CD4-positive, alpha-beta T cell treated with Interleukin-6 at 100 ng/mL for 8 hours (primary cell): ENCODE measurements at places on chromosomes 3 and 15.
A peak's percentile ranks its signal among the peaks of the same experiment; 100 is the strongest.

- no peak for DNase-seq
Observed at GRCh38 chr3:138724443-138724842, 110.3 kb downstream of the PIK3CB start.

DNA sequence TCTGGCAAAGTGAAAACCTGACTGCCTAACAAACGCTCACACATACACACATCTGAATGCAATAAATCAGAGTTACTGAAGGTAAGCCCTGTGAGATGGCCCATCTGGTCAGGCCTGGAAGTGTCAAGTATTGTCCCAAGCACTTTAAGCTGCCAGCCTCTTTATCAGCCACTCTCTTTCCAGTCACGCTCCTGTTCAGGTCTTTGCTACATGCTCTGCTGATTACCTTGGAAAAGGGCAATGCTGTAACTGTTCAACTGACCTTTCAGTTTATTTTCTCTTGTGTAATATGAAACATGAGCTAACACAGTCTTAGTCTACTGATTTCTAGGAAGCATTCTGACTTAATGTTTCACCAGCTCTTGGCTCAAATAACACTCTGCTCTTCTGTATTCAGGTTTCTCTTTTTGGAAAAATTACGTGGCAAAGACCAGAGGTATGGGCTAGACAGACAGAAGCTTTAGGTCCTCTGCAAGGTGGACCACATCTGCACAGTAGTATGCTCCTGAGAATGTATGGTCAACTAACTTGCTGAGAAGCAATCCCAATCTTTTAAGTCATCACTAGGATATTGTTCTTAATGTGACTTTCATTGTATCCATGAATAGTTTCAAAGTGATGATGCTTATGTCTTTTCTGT lies 44.5 kb downstream of the GBE1 start:
- DNase-seq = no peak

DNA sequence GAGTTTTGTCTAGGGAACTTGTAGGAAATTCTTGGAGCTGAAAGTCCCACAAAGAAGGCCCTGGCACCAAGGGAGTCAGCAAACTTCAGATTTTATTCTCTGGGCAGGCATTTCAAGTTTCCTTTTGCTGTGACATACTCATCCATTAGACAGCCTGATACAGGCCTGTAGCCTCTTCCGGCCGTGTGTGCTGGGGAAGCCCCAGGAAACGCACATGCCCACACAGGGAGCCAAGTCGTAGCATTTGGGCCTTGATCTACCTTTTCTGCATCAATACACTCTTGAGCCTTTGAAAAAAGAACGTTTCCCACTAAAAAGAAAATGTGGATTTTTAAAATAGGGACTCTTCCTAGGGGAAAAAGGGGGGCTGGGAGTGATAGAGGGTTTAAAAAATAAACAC lies 15.0 kb downstream of the TIGIT start:
- peak; percentile 75 for DNase-seq

- no peak for DNase-seq
Observed at GRCh38 chr15:87686339-87686738, 570.2 kb downstream of the NTRK3 start.

- no peak for DNase-seq
Observed at GRCh38 chr3:148940983-148941382, 50.4 kb upstream of the GYG1 start.

DNA sequence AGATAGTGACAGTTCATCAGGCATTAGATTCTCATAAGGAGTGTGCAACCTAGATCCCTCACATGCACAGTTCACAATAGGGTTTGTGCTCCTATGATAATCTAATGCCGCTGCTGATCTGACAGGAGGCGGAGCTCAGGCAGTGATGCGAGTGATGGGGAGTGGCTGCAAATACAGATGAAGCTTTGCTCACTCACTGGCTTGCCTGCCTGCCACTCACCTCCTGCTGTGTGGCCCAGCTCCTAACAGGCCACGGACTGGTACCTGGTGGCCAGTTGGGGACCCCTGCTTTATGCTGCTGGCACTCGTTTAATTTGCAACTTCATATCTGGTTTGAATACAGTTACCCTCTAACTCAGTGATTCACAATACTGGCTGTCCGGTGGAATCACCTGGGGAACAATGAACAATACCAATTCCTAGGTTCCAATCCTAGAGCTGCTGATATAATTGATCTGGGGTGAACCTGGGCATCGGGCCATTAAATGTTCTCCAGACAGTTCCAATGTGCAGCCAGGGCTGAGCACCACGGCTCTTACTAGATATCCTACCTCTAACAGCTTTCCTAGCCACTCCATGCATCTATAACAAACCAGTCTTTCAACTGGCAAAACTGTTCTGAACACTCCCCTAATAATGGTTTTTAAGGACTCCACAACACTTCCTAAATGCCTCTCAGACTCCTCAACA lies 131.4 kb downstream of the ATP1B3 start:
- no peak for DNase-seq

- DNase-seq = no peak
Observed at GRCh38 chr15:29601811-29602210, 220.5 kb downstream of the TJP1 start.

DNA sequence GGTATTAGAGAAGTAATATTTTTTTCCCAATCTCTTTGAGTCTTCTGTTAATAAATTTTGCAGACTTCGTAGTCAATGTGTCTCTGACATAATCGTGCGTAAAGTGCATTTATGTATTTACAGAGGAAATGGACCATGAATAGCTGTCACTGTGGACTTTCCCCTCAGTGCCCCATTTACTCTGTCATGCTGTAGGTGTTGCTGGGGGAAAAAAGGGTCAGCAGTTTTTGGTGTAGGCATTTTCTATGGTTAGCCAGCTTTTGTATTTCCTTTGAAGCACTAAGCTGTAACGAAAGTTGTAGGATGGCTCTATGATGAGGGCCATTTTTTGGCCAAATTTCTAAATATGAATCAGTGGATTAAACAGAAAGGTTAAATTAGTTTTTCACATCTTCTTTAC lies 598.4 kb downstream of the FGF12 start:
- DNase-seq = no peak

DNA sequence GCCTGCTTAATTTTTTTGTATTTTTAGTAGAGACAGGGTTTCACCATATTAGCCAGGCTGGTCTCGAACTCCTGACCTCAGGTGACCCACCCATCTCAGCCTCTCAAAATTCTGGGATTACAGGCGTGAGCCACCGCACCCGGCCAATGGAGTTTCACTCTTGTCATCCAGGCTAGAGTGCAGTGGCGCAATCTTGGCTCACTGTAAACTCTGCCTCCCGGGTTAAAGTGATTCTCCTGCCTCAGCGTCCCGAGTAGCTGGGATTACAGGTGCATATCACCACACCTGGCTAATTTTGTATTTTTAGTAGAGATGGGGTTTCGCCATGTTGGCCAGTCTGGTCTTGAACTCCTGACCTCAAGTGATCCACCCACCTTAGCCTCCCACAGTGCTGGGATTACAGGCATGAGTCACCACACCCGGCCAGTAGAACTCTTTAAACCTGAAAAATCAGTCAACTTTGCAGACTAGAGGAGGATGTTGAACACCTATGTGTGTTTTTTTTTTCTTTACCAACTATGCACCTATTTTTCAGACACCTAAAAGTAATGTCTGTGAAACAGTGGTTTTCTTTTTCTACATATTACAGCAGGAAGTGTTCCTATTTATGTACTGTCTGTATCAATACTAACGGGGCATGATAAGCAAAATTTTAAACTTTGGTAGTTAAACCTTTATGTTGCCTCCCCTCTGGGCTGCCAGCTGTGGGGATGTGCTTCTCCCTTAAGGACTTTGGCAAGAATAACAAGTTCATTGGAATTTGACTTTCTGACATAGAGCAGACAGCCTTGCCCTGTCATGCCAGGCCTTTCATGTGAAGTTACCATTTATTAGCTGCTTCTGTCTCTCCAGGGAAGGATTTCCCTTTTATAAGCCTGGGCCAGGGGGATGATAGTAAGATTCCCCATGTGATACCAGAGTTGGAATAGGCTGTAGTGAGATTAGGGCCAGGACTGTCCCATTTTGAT lies 8.1 kb downstream of the ARIH2 start:
- no peak for DNase-seq

DNA sequence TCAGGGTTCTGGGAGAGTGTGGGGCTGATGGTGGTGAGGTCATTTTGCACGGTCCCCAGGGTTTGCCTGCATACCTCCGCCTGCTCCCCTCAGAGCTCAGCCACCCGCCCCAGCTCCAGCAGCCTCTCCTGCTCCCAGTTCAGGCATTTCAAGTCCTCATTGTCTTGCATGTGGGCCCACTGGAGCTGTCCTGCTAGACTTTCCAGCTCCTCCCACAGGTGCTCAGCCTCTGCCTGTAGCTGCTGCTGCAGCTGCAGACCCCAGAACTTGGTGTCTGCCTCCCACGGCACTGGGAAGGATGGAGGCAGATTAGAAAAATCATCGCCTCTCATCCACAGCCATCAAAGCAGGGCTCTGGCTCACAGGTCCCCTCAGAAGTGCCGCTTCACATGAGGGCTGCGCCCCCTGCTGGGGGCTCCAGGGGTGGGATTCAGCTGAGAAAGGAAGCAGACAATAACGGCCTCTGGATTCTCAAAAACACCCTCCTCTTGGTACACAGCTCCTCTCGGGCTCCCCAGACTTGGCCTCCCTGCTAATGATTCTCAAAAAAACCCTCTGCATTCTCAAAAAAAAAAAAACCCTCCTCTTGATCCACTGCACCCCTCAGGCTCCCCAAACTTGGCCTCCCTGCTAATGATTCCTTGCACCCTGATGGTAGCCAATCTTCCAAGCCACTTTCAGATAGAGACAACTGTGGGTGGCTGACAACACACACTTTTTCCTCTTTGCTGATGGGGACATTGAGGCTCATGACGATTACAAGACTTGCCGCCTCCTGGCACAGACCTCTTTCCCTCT lies 89.3 kb upstream of the C2CD4B start:
- peak; percentile 37 for DNase-seq

- DNase-seq = peak; percentile 30
Observed at GRCh38 chr15:85793641-85794597, 806 bp downstream of the KLHL25 start.

GRCh38 chr3:32373276-32373675 lies 18.4 kb upstream of the CMTM7 start:
- no peak for DNase-seq

- DNase-seq = no peak
Observed at GRCh38 chr3:4982773-4983738, 3.8 kb downstream of the BHLHE40 start.

- no peak for DNase-seq
Observed at GRCh38 chr3:197597335-197597734, 41.6 kb upstream of the BDH1 start.

DNA sequence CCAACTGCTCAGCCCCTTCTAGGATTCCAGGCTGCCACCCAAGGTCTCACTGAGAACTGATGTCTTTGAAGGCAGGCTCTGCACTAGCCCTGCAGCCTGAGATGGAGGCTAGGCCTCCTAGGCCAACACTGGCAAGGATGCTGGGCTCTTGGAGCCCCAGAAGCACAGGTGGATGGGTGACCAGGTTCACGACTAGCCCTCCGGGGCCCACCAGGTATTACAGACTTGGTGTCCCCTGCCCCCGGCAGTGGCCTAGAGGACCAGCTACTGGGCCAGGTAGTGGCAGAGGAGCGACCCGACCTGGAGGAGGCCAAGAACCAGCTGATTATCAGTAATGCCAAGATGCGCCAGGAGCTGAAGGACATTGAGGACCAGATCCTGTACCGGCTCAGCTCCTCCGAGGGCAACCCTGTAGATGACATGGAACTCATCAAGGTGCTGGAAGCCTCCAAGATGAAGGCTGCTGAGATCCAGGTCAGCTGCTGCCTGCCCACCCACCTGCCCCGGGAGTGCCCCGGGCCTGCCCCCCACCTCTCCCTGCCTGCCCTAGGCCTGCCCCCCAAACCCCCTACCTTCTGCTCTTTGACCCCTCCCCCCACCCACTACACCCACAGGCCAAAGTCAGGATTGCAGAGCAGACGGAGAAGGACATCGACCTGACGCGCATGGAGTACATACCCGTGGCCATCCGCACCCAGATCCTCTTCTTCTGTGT lies 52.5 kb downstream of the SEMA3G start:
- DNase-seq = no peak

GRCh38 chr3:151301787-151302186 lies 14.8 kb downstream of the GPR87 start:
- no peak for DNase-seq

DNA sequence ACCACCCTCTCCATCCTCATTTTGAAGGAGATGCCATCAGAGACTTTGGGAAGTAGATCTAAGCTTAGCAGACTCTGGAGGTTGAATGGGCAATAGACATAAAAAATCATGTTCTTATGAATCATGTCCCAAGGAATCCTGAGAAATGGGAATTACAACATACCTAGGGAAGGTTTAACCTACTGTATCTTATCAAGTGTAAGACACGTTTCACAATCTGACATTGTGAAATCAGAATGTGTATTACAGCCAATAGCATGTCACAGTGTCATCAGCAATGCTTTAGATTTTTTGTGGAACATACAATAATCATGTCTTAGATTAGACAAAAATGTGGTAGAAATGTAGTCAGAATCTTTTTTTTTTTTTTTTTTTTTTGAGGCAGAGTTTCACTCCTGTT lies 332.4 kb upstream of the TLE3 start:
- DNase-seq = no peak

GRCh38 chr3:57917601-57918000 lies 90.6 kb upstream of the FLNB start:
- DNase-seq = no peak

GRCh38 chr3:185555101-185555501 lies 2.7 kb upstream of the LIPH start:
- no peak for DNase-seq

DNA sequence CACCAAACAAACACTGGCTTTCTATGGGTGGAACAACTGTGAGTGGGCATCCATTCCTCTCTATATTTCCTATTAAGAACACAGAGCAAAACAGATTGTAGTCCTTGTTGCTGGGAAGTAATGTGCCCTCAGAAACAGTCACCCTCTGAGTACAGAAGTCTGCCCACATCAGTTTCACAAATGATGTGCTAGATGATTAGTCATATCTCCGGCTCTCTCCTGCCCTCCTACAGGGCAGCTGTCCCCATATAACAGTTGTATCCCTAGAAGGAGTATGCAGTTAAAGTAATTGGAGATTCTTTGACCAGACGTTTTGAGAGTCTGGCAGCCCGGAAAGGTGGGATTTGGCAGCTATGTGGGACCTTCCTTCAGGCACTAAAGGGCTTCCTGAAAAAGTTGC lies 159.9 kb downstream of the APBA2 start:
- DNase-seq = no peak

GRCh38 chr3:58630076-58630709 lies 36.4 kb downstream of the FAM3D start:
- DNase-seq = peak; percentile 42

GRCh38 chr3:118781839-118782238 lies 252.8 kb downstream of the IGSF11 start:
- no peak for DNase-seq
